ENCODE measurements at places on chromosomes 11 and 22. TPM values are rescaled to one million over a fixed set of nuclear protein-coding genes. Genes with fewer than 3 reads are reported as not detected.

- no peak overlapping the region for H3K4me3 ChIP-seq
- H3K27me3 ChIP-seq = no peaks in the 10 kb centered on the region
- no peak overlapping the region for H3K27ac ChIP-seq
- H3K4me1 ChIP-seq = no peaks in the 10 kb centered on the region
- H3K36me3 ChIP-seq = no peaks in the 10 kb centered on the region
Measured at GRCh38 chr11:95337972-95338429, 107.0 kb upstream of the SESN3 start.

SLCO2B1 gene
- total RNA-seq = 1.3 TPM

- H3K4me1 ChIP-seq = no peaks in the 10 kb centered on the region
- H3K36me3 ChIP-seq = no peaks in the 10 kb centered on the region
- H3K27ac ChIP-seq = no peak overlapping the region
- peaks cover 47% of the 10 kb centered on the region for H3K27me3 ChIP-seq
- DNase-seq = no peak
- no peak overlapping the region for H3K4me3 ChIP-seq
Measured at GRCh38 chr11:124717421-124717785, 22.3 kb upstream of the NRGN start.

- no peaks in the 10 kb centered on the region for H3K4me1 ChIP-seq
- no peaks in the 10 kb centered on the region for H3K27me3 ChIP-seq
- no peak for DNase-seq
- no peaks in the 10 kb centered on the region for H3K36me3 ChIP-seq
- no peak overlapping the region for H3K4me3 ChIP-seq
- H3K27ac ChIP-seq = no peak overlapping the region
Measured at GRCh38 chr11:44944181-44944852, 6.4 kb downstream of the TP53I11 start.

- H3K4me3 ChIP-seq = no peak overlapping the region
- H3K27me3 ChIP-seq = peaks cover 20% of the 10 kb centered on the region
- H3K36me3 ChIP-seq = no peaks in the 10 kb centered on the region
- H3K27ac ChIP-seq = no peak overlapping the region
Measured at GRCh38 chr22:35517769-35518530, 22.7 kb upstream of the RASD2 start.

DNA sequence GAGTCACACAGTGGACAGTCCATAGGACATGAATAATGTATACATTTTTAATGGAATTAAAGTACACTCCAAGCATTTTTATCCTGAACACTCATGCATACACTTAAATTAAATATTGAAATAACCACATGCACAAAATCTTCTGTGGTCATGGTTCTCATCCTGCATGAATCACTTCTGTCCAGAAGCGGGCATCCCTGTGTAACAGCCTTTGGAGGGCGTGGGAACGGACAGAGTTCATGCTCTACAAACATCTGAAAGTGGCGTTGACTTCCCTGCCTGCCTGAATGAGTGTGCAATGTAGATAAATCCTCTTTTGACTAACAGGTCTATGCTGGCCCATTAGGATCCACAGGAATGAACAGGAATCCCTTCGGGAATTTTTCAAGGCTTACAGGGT lies 780.2 kb downstream of the BRD1 start:
- no peak for DNase-seq
- H3K4me3 ChIP-seq = no peak overlapping the region
- no peak overlapping the region for H3K27ac ChIP-seq
- no peaks in the 10 kb centered on the region for H3K4me1 ChIP-seq

SPDYC gene
- not detected for total RNA-seq

A4GALT gene
- 17.1 TPM for total RNA-seq

DNA sequence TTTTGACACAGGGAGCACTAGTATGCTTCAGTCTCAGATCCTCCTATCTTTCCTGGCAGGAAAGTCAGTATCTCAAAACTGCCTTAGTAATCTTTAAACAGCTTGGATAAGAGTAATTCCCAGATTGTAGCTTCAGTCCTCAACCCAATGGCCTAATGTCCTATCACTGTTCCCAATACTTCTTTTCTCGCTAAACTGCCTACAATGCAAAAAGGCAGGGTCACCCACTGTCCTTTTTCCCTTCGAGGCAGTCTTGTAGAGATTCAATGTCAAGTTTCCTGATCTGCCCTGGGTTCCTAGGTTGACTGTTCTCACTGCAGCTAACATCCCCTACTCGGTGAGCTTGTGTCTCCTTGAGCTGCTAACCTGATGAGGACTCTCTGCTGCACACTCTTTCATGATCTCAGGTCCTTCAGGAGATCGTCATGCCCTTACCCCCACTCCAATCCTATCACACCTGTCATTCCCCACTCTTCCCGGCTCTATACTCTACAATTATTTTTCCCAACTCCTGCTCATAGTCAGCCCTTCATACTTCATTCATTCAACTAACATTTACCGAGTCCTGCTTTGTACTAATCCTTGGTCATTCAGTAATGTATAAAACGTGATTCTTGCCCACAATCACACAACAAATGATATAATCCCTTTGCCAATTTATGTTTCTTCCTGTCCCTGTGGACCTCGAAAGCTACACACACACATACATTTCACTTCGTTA lies 904 bp downstream of the C2CD3 start:
- peak overlapping the region; percentile 84 for H3K4me3 ChIP-seq
- H3K27me3 ChIP-seq = no peaks in the 10 kb centered on the region
- no peak for DNase-seq
- peak overlapping the region; percentile 45 for H3K27ac ChIP-seq
- H3K36me3 ChIP-seq = peaks cover 44% of the 10 kb centered on the region
- peaks cover 40% of the 10 kb centered on the region for H3K4me1 ChIP-seq

DNA sequence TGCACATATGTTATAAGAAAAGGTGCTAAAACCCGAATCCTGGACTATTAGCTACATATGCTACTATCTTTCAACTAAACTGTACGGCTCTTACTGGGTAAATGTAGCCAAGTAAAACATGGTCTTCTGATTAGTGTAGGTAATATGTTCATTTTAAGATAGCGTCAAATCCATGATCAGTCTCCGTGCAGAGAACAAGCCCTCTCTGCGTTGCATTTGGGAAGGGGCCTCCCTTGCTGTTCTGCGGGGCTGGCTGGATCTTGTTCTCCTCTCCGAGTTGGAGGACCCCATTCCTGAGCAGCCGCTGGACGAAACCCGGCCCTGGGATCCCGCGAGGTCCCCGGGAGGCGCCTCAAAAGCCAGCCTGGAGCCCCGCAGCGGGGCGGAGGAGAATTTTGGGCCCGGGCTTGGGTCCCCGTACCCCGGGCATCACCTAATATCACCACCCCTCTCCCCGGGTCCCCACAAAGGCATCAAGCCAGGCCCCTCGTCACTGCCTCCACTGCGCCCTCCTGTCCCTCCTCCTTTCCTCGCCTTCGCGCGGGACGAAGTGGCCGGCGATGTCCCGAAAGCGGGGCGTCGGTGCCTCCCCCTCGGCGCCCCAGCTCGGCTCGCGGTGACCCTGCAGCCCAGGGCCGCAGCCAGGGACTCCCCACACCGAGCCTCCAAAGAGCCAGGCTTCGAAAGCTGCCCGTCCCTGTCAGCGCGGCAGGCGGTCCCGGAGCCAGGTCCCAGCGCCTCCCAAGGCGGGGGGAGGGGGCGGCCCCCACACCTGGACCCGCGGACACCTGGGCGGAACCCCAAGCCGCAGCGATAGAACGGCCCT lies 54.5 kb upstream of the FBXO3 start:
- H3K36me3 ChIP-seq = no peaks in the 10 kb centered on the region
- no peak overlapping the region for H3K27ac ChIP-seq
- H3K4me1 ChIP-seq = peaks cover 18% of the 10 kb centered on the region
- DNase-seq = peak; percentile 1
- H3K27me3 ChIP-seq = no peaks in the 10 kb centered on the region
- H3K4me3 ChIP-seq = peak overlapping the region; percentile 54

MIAT gene
- total RNA-seq = 0.45 TPM

OR5AS1 gene
- total RNA-seq = not detected

C22orf15 gene
- not detected for total RNA-seq

GRCh38 chr11:131796541-131796940 lies 426.1 kb downstream of the NTM start:
- H3K4me1 ChIP-seq = no peaks in the 10 kb centered on the region
- H3K27ac ChIP-seq = no peak overlapping the region
- no peak for DNase-seq
- no peaks in the 10 kb centered on the region for H3K36me3 ChIP-seq
- H3K27me3 ChIP-seq = peaks cover 36% of the 10 kb centered on the region

TNNT3 gene
- 0.60 TPM for total RNA-seq

NKAPD1 gene
- 16.5 TPM for total RNA-seq

- H3K27me3 ChIP-seq = peaks cover 19% of the 10 kb centered on the region
- peak; percentile 53 for DNase-seq
- no peak overlapping the region for H3K27ac ChIP-seq
Measured at GRCh38 chr22:26360169-26360885, 68.7 kb upstream of the ASPHD2 start.

CCDC116 gene
- 0.63 TPM for total RNA-seq

GRCh38 chr11:109819410-109819809 lies 273.8 kb upstream of the ZC3H12C start:
- DNase-seq = peak; percentile 24
- no peak overlapping the region for H3K4me3 ChIP-seq
- no peaks in the 10 kb centered on the region for H3K27me3 ChIP-seq
- no peak overlapping the region for H3K27ac ChIP-seq
- no peaks in the 10 kb centered on the region for H3K36me3 ChIP-seq

DNA sequence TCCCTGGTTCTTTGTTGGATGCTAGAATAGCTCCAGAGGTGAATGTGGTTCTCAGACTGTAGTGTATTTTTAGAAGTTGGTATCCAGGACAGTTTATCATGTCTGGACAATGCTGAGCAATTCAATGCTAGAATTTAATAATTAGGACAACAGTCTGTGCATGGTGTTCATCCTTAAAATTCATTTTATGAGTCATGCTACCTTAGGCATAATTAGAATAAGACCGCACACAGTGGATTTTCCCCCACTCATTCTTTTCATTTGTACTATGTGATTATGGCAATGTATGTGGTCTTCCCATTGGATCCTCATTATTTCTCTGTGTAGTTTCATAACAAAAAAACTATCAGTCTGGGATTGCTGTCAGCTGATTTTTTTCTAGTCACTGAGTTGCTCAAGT lies 196.7 kb downstream of the ARHGAP42 start:
- no peaks in the 10 kb centered on the region for H3K36me3 ChIP-seq
- H3K27ac ChIP-seq = no peak overlapping the region
- no peaks in the 10 kb centered on the region for H3K27me3 ChIP-seq
- DNase-seq = no peak

TYR gene
- total RNA-seq = not detected

PDXP gene
- 10.9 TPM for total RNA-seq

DNA sequence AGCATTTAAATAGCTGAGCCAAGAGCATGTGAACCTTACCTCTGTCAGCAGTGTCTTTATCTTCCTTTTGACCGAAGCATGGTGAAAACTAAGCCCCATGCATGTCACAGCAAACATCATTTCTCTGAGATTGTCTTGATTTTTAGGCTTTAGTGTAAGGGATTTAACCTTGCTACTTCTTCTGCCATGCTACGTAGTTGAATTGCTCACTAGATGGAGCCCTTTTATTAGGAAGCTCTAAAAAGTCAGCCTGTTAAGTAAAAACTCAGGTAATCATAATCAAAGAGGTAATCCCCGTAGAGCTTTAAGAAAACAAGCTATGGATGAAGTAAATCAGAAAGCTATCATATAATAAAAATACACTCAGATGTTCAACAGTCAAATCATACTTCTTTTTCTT lies 149.5 kb downstream of the PGR start:
- no peak overlapping the region for H3K27ac ChIP-seq
- H3K27me3 ChIP-seq = no peaks in the 10 kb centered on the region
- DNase-seq = no peak
- no peaks in the 10 kb centered on the region for H3K4me1 ChIP-seq
- H3K36me3 ChIP-seq = no peaks in the 10 kb centered on the region

TMEM45B gene
- 13.3 TPM for total RNA-seq

ACP2 gene
- 24.1 TPM for total RNA-seq

LUZP2 gene
- 0.15 TPM for total RNA-seq

DNA sequence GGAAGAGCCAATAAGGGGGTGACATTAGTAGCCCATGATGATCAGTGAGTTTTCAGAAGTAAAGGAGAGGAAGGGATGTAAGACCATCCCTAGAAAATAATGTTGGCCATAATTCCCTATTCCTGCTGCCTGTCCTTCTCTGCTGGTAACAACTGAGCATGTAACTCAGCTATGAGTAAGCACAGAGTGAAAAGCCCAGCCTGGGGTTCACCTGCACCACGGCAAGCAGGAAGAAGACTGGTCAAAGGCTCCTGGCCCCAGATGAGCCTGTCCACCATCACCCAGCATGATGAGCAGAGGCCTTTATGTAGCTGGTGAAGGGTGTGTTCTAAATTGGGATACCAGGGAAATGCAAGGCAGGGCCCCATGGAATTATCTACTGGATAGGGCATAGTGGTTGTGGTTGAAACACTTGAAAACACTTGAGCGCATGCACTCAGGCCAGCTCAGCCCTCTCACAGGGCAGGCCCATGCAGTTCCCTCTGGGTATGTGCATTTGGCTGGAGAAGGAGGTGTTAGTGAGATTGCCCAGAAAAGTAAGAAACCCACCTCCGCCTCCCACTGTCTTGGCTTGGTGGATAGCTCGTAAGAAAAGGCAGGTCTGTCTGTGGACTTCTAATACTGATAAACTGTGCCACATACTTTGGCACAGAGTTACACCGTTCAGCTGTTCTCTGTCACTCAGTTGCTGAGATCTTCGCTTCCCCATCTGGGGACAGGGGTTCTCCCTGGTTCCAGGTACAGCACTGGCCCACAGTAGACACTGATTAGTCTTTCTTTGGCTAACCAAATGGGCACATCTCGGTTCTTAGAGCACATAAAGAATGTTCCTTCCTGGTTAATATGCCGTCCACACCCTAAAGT lies 86.8 kb downstream of the AMOTL1 start:
- H3K36me3 ChIP-seq = peaks cover 77% of the 10 kb centered on the region
- no peaks in the 10 kb centered on the region for H3K27me3 ChIP-seq
- H3K27ac ChIP-seq = no peak overlapping the region

DNA sequence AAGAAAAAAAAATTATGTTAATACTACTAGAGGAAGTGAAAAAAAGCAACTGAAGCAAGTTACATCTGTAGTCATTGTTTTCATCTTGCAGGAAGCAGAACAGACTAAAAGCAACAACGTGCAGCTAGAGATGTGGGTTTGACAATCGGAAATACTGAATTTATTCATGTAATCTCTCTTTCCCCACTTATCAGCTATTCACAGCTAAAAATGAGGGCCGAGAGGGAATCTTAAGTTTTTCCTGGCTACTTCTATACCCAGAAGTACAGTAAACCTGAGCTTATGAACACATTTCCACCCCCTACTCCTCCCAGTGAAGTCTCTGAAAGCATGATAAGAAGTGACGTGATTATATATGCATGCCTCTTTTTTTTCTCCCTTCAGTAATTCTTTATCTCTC lies 116.5 kb downstream of the SPON1 start:
- H3K27me3 ChIP-seq = no peaks in the 10 kb centered on the region
- no peak overlapping the region for H3K27ac ChIP-seq
- no peak overlapping the region for H3K4me3 ChIP-seq
- no peaks in the 10 kb centered on the region for H3K36me3 ChIP-seq

SCGB1D2 gene
- not detected for total RNA-seq

Measured in PC-9 (cell line).